ENCODE measurements at places on chromosomes 2 and 18.

GRCh38 chr2:9655441-9656269 is 24.9 kb upstream of the YWHAQ start:
- DNase-seq = peak; percentile 28

- DNase-seq = no peak
Observed at GRCh38 chr2:242013771-242014170, 144.2 kb downstream of the RTP5 start.

- no peak for DNase-seq
Observed at GRCh38 chr2:19207452-19207851, 151.0 kb downstream of the OSR1 start.

DNA sequence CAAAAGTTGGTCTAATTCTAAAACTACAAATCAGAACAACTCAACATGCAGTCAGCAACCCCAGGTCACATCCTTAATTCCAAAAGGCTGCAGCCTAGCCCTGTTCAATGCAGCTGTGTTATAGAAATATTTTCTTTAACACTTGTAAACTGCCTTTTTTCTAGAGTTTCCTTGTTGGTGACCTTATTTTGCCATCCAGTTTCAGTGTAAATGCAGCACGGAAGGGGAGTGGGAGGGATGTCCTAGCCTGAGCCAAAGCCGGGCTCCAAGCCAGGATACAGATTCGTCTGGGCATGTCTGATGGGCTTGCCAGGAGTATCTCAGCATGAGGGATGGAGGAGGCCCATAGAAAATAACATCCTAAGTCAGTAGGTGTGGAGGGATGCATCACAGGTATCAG is 17.7 kb upstream of the SP3 start:
- no peak for DNase-seq

- no peak for DNase-seq
Observed at GRCh38 chr2:206920310-206920709, 19.0 kb upstream of the CPO start.

DNA sequence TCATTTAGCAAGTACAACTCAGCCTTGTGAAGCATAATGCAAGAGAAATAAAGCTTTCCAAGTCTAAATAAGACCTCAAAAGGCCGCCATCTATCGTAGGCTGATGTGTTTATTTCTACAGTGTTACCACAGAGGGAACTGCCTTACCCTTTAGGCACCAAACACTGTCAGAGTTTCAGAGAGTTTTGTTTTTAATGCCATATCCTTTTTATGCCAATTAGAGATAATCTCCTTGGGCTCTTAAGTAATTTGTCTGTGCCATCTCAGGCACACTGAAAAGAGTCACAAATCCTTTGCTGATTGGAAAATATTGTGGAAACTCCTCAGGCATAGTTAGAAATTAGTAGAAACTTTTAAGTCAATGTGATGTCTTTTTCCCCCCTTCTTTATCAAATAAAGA is 797.1 kb downstream of the SLC4A3 start:
- DNase-seq = no peak

- no peak for DNase-seq
Observed at GRCh38 chr2:128442053-128442751, 123.5 kb upstream of the HS6ST1 start.

- no peak for DNase-seq
Observed at GRCh38 chr2:139918982-139919381, 1138.8 kb upstream of the NXPH2 start.

DNA sequence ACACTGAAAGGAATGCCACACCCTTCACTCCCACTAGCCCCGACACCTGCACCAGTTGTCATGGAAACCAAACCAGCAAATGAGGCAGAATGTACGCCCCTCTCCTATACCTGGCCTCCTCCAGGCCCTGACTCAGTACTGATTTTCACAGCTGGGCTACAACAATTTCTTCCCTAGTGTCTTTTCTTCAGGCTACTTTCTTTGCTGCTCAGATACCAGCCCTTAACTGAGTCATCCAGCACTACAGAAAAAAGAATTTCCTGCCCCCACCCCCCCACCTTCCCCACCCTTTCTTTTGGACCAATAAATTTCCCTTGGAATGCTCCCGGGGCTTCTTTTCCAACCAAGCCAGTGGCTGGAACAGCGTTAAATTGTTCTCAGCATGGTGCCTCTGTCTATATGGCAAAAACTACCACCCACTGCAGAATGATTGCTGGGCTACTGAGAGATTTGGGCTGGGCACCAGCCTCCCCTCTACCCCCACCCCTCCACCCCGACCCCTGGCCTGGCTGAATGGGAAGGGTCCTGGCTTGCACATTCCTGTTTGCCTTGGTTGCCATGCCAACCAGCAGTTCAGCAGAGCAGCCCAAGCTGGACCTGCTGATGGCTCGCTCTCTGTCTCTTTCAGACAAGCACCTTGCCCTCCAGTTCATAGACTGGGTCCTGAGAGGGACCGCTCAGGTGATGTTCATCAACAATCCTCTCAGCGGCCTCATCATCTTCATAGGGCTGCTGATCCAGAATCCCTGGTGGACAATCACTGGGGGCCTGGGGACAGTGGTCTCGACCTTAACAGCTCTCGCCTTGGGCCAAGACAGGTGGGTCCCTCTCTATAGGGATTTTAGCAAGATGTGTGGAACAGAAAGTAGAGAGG is 11.3 kb downstream of the SLC14A2 start:
- DNase-seq = no peak

GRCh38 chr18:42901161-42901560 is 214.3 kb downstream of the RIT2 start:
- DNase-seq = no peak

- DNase-seq = no peak
Observed at GRCh38 chr18:65659312-65659711, 91.5 kb upstream of the CDH7 start.

DNA sequence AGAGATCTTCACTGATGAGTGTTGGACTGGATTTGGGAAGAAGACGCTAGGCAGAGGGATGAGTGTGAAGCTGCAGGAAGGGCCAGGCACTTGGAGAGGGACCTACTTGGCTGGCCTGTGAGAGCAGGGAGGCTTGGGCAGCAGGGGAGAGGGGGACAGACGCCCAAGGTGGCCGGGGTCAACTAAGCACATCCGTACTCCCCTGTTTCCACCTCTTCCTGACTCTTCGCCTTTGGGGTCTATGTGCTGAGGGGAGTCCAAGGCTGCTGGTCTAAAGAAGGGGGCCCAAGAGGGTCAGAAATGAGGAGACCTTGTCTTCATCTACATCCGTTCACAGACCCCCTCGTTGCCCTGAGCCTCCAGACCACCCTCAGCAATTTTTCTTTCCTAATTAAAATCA is 16.7 kb downstream of the DPYSL5 start:
- no peak for DNase-seq

- DNase-seq = no peak
Observed at GRCh38 chr18:57644540-57644939, 22.9 kb upstream of the NARS1 start.

DNA sequence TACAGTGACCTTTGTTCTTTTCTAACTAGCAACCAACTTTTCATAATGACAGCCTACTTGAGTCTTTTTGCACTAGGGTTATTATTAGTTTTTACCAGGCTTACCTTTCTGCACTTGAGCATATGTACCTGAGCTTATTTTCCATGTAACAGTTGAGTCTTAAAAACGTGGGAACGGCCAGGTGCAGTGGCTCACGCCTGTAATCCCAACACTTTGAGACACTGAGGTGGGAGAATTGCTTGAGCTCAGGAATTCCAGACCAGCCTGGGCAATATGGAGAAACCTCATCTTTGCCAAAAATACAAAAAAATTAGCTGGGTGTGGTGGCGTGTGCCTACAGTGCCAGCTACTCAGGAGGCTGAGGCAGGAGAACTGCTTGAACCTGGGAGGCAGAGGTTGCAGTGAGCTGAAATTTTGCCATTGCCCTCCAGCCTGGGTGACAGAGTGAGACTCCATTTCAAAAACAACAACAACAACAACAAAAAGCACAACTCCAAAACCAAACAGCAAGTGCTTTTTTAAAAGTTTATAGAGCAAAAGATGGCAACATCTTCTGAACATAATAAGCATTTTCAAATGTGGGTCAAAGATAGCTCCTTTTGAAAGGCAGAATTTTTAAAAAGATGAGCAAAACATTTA is 57.1 kb upstream of the CD28 start:
- no peak for DNase-seq

GRCh38 chr2:132857319-132857718 is 187.3 kb upstream of the LYPD1 start:
- DNase-seq = no peak

DNA sequence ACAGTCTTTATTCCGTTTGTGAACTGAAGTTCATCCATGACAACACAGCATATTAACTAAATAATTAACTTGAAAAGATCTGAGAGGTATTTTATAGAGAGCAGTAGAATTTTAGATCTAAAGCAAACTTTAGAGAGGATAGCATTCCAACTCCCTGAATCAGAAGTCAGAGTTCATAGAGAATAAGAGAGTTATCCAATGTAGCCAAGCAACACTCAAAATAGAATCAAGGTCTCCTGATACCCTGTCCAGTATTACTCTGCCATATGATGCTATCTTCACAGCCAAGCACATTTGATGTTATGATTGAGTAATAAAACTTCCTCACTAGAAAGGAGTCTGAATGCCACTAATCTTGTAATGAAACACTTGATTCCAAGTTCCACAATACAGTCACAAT is 55.5 kb downstream of the RIT2 start:
- no peak for DNase-seq
